Uterine smooth muscle cell (primary cell): ENCODE measurements at places on chromosomes 7 and 10. TPM values are rescaled to one million over a fixed set of nuclear protein-coding genes. Genes with fewer than 3 reads are reported as not detected.

CALCR gene
- not detected in 2 replicates for total RNA-seq

PLEKHS1 gene
- not detected in 2 replicates for total RNA-seq

LLCFC1 gene
- total RNA-seq: not detected in 2 replicates

ASAH2 gene
- 0.75 and 0.77 TPM in 2 replicates for total RNA-seq

CCM2 gene
- total RNA-seq: 56.0 and 88.0 TPM in 2 replicates

SLC13A1 gene
- total RNA-seq: not detected in 2 replicates

SCART1 gene
- total RNA-seq: 2.6 and 4.2 TPM in 2 replicates

ZNHIT1 gene
- total RNA-seq: 72.3 and 91.5 TPM in 2 replicates

GPRIN2 gene
- not detected in 2 replicates for total RNA-seq

GBX1 gene
- total RNA-seq: not detected in 2 replicates

ZDHHC6 gene
- 32.4 and 34.0 TPM in 2 replicates for total RNA-seq

BMPR1A gene
- total RNA-seq: 59.3 and 60.6 TPM in 2 replicates

PLAC9 gene
- 1.9 and 6.9 TPM in 2 replicates for total RNA-seq

FFAR4 gene
- total RNA-seq: not detected in 2 replicates

FUOM gene
- 9.5 and 10.1 TPM in 2 replicates for total RNA-seq

CALHM3 gene
- total RNA-seq: not detected in 2 replicates

CUTC gene
- 30.7 and 42.4 TPM in 2 replicates for total RNA-seq

TWIST1 gene
- 41.5 and 51.1 TPM in 2 replicates for total RNA-seq

GDF2 gene
- total RNA-seq: not detected in 2 replicates

CRHR2 gene
- not detected in 2 replicates for total RNA-seq

RTKN2 gene
- total RNA-seq: 4.6 and 6.3 TPM in 2 replicates

PRSS2 gene
- total RNA-seq: not detected in 2 replicates

CYTH3 gene
- total RNA-seq: 19.9 and 25.0 TPM in 2 replicates

UBE3C gene
- 92.7 and 107 TPM in 2 replicates for total RNA-seq

HDAC9 gene
- 20.2 and 40.5 TPM in 2 replicates for total RNA-seq

CELF2 gene
- 5.4 and 11.5 TPM in 2 replicates for total RNA-seq

ZNF804B gene
- not detected in 2 replicates for total RNA-seq

PLEKHA8 gene
- 13.6 and 15.1 TPM in 2 replicates for total RNA-seq

GPR15LG gene
- total RNA-seq: not detected in 2 replicates

CYP2C8 gene
- total RNA-seq: not detected in 2 replicates

CEP41 gene
- 10.2 and 17.2 TPM in 2 replicates for total RNA-seq

PLXNA4 gene
- 0.62 and 1.2 TPM in 2 replicates for total RNA-seq

CASTOR2 gene
- total RNA-seq: 7.2 and 9.5 TPM in 2 replicates

NRG3 gene
- under 0.01 TPM in 1 of 2 replicates, not detected in the other for total RNA-seq

TUBB8 gene
- total RNA-seq: not detected in 2 replicates

LRRD1 gene
- total RNA-seq: 0.11 TPM in 1 of 2 replicates, not detected in the other

PODXL gene
- 3.2 and 8.6 TPM in 2 replicates for total RNA-seq

LRRC4 gene
- under 0.01 and 0.22 TPM in 2 replicates for total RNA-seq

ATRNL1 gene
- 0.62 and 1.00 TPM in 2 replicates for total RNA-seq

RNF32 gene
- 1.2 and 2.0 TPM in 2 replicates for total RNA-seq

MOGAT3 gene
- not detected in 2 replicates for total RNA-seq

CLCN1 gene
- not detected in 2 replicates for total RNA-seq

FKBP6 gene
- total RNA-seq: under 0.01 TPM in 1 of 2 replicates, not detected in the other

PRR15 gene
- 0.22 and 0.87 TPM in 2 replicates for total RNA-seq

GPR26 gene
- total RNA-seq: not detected in 2 replicates

PRKCQ gene
- total RNA-seq: 0.12 and 0.22 TPM in 2 replicates

EGFR gene
- 75.5 and 76.1 TPM in 2 replicates for total RNA-seq

ASZ1 gene
- not detected in 2 replicates for total RNA-seq

OR2A12 gene
- total RNA-seq: not detected in 2 replicates

TMEM140 gene
- 6.2 and 11.1 TPM in 2 replicates for total RNA-seq

NAT16 gene
- under 0.01 and 0.33 TPM in 2 replicates for total RNA-seq

ECHS1 gene
- total RNA-seq: 52.3 and 55.4 TPM in 2 replicates

NOC3L gene
- 44.4 and 60.1 TPM in 2 replicates for total RNA-seq
